Aorta (tissue), 5 donors: ENCODE measurements at places on chromosomes 2 and 18. TPM values are rescaled to one million over a fixed set of nuclear protein-coding genes. Genes with fewer than 3 reads are reported as not detected.

The TEKT4 gene
- not detected for total RNA-seq

GRCh38 chr18:74790451-74790850, 192.8 kb downstream of the ZNF407 start:
- DNase-seq: no peak

GRCh38 chr2:120526997-120527945, 181.3 kb downstream of the INHBB start:
- peak; percentile 68 for DNase-seq

DNA sequence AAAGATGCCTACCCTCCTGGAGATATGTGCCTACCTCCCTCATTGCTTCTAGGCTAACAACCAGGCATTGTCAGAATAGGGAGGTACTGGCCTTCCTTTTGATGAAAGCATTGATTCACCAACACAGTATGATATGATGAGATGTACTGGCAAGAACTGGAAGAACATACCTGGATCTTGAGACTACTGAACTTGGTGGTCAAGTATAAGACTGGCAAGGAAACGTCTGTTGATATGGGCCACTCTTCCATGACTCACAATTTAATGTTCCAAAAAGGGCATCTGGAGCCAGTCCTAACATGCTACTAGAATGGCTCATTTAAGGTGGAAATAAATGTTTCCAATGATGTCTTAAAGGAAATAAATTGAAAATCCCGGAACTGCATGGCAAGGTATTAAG, 18.1 kb downstream of the DTNB start:
- DNase-seq: no peak

DNA sequence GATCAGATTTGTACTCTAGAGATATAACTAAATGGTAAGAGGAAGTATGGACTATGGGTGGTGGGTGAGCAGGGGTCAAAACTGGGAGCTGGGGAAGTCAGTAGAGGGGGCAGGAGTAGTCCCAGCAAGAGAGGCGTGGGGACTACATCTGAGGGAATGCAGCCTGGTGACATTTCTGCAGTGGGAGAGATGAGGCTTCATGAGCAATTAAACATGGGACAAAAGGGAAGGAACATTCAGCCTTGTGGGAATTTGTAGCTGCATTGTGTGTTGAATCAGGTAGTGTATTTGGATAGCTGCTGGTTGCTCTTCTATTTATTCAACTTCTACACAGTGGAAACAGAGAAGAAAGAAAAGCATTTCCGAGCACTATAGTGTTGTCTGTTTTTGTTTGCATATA, 3.6 kb downstream of the CNOT11 start:
- DNase-seq: no peak
